Head of caudate nucleus (tissue), 42 donors: ENCODE measurements at places on chromosomes 13 and 19.

- no peak for DNase-seq
Measured at GRCh38 chr13:98143601-98144026, 720 bp downstream of the FARP1 start.

GRCh38 chr19:35315883-35316282, 13.1 kb upstream of the CD22 start:
- no peak for DNase-seq

DNA sequence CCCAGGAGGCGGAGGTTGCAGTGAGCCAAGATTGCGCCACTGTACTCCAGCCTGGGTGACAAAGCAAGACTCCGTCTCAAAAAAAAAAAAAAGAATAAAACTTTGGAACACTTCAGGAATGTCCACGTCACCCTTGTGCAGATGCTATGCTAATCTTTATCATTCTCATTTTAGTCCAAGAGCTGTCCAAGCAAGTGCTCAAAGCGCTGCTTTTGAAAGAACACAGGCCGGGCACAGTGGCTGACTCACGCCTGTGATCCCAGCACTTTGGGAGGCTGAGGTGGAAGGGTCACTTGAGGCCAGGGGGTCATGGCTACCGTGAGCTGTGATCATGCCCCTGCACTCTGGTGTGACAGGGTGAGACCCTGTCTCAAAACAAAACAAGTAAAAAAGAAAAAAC, 11.1 kb upstream of the UQCR11 start:
- DNase-seq = no peak

DNA sequence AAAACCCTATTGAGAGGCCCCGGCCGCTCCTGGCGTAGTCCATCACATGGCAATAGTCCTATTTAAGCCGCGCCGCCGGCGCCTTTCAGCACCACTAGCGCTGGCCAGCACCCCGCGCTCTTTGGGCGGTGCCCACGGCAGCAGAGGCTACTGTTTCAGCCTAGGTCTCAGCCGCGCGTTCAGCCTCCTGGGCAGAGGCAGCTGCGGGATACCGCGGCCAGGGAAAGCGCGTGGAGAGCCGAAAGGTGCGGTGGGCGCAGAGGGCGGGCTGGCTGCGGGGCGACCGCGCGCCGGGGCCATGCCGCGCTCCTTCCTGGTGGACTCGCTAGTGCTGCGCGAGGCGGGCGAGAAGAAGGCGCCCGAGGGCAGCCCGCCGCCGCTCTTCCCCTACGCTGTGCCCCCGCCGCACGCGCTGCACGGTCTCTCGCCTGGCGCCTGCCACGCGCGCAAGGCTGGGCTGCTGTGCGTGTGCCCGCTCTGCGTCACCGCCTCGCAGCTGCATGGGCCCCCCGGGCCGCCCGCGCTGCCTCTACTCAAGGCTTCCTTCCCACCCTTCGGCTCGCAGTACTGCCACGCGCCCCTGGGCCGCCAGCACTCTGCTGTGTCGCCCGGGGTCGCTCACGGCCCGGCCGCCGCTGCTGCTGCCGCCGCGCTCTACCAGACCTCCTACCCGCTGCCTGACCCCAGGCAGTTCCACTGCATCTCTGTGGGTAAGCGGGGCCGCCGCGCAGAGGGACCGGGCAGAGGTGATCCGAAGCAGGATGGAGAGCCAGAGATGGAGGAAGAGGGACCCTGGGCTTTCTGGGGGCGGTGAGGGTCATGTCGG, at the start of gene GSX1:
TSS of gene GSX1 (plus strand) at position 91 of the 826 bp plus-strand sequence. CDS start at position 299, 208 bp downstream.
- DNase-seq = peak; percentile 37

- DNase-seq = no peak
Measured at GRCh38 chr19:45040059-45040771, 1.4 kb downstream of the CLASRP start.
